ENCODE measurements at places on chromosomes 3 and 15.
A peak's percentile ranks its signal among the peaks of the same experiment; 100 is the strongest.

DNA sequence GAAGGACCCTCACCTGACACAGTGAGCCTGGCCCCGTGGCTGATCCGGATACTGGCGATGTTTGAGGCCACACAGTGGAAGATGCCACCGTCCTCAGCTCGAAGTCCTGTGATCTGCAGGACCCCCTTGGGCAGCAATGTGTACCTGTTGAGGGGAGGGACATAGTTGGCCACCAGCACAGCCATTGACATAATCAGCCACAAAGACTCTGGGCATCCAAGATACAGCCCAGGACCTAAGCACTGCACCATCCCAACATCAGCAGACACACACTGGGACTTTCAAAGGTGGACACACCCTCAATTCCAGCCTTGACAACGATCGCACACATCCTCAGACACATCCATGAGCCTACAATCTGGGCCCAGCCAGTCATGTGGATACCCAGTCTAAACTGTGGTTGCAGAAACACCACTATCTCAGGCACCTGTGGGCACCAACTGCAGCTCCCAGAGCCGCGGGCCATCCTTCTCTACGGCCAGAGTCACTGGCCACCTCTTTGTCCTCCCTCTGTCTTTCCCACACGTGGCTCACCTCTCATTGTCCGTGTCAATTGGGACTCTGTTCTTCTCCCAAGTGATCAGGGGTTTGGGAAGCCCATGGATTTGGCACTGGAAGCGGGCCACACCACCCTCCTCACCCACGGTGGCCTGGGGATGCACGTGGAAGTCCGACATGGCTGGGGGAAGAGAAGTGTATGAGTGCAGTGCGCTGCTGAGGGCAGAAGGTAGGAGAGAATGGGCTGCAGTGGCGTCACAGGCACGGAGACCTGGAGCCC, 31.0 kb downstream of the RNU5B-1 start:
- DNase-seq = no peak

DNA sequence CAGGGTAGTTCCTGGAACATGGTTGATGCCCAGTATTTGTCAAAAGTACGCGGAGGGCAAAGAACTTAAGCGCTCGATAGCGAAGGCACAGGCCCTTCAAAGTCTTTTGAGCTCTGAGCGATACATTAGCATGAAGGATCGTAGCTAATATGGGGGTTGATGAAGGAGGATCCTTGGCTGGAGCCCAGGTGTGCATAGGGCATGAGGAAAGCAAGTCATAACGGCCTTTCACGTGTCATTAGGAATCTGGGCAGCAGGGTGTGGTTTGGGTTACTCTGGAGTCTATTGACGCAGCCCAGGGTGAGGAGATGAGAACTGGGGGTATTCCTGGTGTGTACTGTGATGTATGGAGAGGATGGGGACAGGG, 31.7 kb downstream of the SPINK8 start:
- peak; percentile 44 for DNase-seq

DNA sequence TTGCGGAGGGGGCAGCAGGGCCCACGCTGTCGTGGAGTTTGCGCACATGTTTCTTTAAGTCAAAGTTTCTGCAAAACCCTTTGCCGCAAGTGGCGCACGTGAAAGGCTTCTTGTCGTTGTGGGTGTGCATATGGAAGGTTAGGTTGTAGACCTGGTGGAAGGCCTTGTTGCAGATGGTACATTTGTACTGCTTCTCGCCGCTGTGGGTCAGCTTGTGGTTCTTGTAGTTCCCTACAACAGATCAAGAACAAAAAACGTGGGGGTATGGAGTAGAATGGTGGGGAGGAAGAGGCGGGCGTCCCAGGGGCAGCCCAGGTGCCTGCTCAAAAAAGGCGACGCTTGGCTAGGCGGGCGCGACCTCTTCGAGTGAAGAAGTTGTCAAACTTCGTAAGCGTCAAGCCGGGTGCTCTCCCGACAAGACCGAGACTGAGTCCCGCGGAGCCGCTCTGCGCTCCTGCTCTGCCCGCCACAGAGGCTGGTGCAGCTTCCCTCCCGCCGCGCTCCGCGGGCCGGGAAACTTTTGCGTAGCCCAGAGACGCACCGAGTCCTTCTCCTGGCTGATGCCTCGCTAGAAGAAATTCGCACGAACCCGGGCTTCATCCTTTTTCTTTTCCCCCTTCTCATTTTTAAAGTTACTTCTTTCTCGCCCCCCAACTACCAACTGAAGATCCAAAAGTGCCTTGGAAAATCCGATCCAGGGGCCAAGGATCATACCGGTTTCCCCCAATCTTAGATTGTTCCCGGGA, 3.1 kb downstream of the FEZF2 start:
- DNase-seq = no peak

GRCh38 chr3:175270198-175270837, 411.2 kb downstream of the NAALADL2 start:
- DNase-seq = no peak

DNA sequence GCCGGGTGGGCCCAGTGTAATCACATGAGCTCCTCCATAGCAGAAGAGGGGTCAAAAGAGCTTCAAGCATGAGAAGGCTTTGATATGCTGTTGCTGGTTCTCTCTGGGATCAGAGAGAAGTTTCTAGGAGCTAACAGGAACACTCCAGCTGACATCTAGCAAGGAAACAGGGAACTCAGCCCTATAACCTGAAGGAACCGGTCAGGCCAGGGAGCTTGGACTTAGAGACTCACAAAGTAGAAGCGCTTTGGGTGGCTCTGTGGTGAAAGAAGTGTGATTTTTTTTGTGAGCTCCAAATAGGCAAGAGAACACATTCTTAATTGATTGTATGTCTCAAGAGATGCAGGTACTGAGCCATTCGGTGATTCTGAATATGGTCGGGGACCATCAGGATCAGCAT, 26.2 kb upstream of the EPHB1 start:
- no peak for DNase-seq

DNA sequence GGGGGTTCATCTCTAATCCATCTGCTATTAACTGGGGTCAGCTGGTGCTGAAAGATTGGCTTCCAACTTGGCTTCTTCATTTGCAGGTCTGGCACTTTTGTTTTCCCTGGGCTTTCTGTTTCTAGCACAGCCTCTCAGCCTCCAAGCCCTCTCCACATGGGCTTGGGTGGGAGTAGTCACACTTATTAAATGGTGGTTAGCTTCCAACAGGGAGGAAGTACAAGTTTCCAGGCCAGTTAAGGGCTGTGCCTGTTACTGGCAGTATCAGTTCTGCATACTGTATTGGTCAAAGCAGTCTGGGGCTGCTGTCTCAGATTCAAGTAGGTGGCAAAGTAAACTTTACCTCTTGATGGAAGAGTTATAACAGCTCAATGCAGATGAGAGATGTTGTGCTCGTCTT, 627.1 kb upstream of the CCDC54 start:
- DNase-seq = no peak
